ENCODE measurements at places on chromosomes 4 and X.

DNA sequence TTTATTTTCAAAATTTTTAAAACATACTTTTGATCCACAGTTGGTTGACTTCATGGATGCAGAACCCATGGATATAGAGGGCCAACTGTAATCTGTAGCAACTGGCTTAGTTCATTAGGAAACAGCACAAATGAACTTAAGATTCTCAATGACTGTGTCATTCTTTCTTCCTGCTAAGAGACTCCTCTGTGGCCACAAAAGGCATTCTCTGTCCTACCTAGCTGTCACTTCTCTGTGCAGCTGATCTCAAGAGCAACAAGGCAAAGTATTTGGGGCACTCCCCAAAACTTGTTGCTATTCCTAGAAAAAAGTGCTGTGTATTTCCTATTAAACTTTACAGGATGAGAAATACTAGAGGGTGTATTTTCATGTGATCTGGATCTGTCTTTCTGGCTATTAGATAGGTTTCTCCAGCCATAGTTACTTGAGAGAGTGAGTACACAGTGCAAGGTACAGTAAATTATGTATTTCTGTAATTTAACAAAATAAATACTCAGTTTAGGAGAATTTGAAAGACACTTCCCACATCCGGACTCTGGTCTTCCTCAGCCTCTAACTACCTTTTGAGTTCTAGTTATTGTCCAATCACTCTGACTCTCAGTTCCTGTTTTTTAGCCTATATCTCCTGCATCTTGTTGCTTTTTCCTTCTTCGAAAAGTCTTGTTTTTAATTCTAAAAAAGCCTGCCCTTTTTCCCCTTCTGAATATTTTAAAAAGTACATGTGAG lies 21.8 kb downstream of the TLR2 start:
- DNase-seq = no peak

DNA sequence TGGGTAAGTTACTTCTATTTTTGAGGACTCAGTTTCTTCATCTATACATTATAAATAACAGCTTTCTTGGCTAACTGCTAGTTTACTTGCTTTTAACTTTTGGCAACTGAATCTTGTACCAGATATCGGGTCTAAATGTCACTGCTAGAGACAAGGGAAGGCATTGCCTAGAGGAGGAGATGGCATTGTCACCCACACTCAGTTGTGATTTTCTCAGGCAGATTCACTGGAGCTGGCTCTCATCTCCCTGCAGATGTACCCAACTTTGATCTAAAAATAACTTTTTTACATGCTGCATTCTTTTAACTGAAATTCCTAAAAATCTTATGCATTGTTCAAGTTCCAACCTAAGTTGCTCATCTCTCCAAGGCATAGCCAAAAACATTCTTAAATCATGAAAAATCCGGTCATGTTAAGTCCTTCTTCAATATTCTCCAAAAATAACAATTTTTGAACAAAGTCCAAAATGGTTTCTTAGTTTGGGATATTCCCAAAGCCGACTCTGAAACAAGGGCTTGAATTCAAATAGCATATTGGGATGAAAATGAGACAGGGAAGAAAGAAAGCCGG lies 469.0 kb upstream of the BOD1L1 start:
- DNase-seq = no peak

GRCh38 chrX:14243823-14244222 lies 214.1 kb upstream of the GEMIN8 start:
- DNase-seq = no peak

DNA sequence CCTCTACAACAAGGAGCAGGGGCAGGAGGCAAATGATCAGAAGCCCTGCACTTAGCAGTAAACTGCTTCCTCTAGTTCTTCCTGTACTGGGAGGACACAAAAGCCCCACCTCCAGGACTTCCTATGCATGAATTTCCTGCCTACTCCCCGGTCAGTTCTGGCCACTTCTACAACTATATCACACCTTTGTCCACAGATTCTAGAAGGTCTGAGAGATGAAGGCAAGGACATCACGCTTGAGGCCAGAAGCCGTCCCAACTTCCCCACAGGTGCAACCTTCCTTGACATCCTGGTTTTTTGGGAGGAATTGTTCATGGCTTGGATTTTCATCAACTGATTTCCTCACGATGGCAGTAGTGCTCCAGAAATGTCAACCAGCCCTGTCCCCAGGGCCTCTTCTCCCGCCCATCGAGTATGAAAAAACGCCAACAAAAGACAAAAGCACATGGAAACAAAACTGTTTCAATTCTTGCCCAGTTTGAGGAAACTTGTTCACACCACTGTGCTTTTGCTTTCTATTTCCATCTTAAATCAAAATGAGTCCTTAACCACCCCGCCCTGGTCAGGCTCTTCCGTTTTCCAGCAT lies 206.5 kb upstream of the STK26 start:
- DNase-seq = peak; percentile 64

GRCh38 chr4:41693629-41694028 lies 54.9 kb downstream of the PHOX2B start:
- no peak for DNase-seq

- DNase-seq = no peak
Measured at GRCh38 chr4:71251261-71251660, 87.6 kb upstream of the SLC4A4 start.

All from activated naive CD4-positive, alpha-beta T cell treated with anti-CD3 and anti-CD28 coated beads, Interleukin-2, amount 50 U/mL, for 16 hours (primary cell).